CD8-positive, alpha-beta memory T cell (primary cell): ENCODE measurements at places on chromosomes 3 and 15. TPM values are rescaled to one million over a fixed set of nuclear protein-coding genes. Genes with fewer than 3 reads are reported as not detected.

TRH gene
- total RNA-seq: not detected

CSPG5 gene
- 0.53 TPM for total RNA-seq

ABHD14A gene
- total RNA-seq: 14.4 TPM

DNA sequence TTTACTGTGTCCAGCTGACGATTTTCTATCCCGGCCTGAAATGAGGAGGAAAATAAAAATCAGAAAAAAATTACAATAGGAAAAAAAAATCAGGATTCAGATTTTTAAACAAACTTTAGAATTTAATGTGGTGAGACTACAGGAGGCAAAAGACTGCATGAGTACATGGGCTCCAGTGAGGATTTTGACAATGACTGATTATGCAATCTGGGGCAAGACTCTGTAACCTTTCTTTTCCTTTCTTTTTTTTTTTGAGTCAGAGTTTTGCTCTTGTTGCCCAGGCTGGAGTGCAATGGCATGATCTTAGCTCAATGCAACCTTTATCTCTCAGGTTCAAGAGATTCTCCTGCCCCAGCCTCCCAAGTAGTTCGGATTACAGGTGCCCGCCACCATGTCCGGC lies 29.9 kb downstream of the SPG11 start:
- no peak for DNase-seq

GRCh38 chr15:75673426-75674235 lies 25.9 kb downstream of the SNX33 start:
- no peak for DNase-seq

- DNase-seq: no peak
These were observed 12.2 kb downstream of the SELENOS start for GRCh38 chr15:101264911-101265641.

GRCh38 chr15:33506781-33507296 lies 196.1 kb downstream of the RYR3 start:
- no peak for DNase-seq

- no peak for DNase-seq
These were observed 7.5 kb upstream of the PPP1R14D start for GRCh38 chr15:40836020-40836419.

DNA sequence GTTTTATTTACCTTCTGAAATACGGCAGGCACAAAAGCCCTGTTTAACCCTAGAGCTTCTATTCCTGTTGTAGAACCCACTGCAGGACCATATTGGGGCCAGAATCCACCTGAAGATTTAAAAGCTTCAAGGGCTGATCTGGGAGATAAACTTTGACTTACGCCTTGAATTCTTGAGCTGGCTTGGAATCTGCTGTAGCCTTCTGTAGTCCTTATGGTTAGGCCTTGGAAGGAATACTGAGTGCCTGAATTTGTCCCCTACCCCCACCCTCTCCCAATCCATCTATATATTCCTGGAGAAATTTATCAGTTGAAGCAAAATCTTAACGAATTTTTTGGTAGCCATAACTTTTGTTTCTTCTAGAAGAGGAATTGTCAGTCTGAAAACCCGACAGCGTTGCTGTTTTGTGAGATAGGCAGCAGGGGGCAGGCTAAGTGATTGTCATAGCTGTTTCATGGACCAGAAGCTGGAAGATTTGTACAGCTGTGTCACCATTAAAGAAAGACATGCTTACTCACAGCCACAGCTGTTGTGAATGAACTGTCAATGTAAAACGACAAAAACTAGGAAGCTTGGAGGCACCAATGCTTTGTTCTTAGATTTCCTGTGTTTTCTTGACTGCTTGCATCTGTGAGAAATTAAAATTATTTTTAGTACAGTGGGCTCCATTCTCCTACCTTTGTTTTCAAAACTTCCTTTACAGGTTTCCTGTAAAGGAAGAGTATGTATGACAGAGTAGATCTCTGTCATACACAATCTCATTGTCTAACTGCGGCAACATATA lies 12.8 kb downstream of the LXN start:
- no peak for DNase-seq
